ENCODE measurements at places on chromosomes 1 and 21.

- no peak for DNase-seq
These were observed 81.5 kb upstream of the EDEM3 start for GRCh38 chr1:184836141-184836540.

- no peak for DNase-seq
These were observed 63.7 kb downstream of the AJAP1 start for GRCh38 chr1:4718071-4718470.

GRCh38 chr1:15728937-15729657 lies 7.0 kb upstream of the SLC25A34 start:
- no peak for DNase-seq

DNA sequence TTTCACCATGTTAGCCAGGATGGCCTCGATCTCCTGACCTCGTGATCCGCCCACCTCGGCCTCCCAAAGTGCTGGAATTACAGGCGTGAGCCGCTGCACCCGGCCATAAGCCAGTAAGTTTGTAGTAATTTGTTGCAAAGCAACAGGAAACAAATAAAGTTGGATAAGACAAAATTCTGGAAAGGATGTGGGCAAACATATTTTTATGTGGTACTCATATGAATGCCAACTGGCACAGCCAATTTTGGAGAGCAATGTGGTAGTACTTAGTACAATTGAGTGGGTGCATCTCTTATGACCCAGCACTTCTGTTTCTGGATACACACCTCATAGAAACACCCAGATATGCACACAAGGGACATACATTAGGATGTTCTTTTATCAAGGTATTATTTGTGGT lies 8.4 kb upstream of the IL12RB2 start:
- no peak for DNase-seq

- DNase-seq: no peak
These were observed 100.4 kb upstream of the F3 start for GRCh38 chr1:94641990-94642389.

DNA sequence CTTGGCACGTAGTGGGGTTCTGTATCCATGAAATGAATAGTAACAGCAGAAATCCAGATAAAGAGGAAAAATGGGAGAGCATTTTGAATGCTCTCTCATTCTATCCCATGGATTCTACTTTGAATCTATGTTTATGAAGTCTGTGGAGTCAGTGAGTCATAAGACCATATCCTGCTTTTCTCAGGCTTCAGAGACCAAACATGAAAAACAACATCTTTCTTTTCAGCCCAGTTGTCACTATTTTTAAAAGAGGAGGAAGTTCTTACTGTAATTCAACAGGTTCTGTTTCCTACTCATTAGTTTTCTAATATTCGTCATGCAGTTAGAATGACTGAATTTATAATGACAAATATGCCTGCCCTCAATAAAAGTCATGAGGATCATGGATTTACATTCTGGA lies 39.4 kb upstream of the CD55 start:
- no peak for DNase-seq

DNA sequence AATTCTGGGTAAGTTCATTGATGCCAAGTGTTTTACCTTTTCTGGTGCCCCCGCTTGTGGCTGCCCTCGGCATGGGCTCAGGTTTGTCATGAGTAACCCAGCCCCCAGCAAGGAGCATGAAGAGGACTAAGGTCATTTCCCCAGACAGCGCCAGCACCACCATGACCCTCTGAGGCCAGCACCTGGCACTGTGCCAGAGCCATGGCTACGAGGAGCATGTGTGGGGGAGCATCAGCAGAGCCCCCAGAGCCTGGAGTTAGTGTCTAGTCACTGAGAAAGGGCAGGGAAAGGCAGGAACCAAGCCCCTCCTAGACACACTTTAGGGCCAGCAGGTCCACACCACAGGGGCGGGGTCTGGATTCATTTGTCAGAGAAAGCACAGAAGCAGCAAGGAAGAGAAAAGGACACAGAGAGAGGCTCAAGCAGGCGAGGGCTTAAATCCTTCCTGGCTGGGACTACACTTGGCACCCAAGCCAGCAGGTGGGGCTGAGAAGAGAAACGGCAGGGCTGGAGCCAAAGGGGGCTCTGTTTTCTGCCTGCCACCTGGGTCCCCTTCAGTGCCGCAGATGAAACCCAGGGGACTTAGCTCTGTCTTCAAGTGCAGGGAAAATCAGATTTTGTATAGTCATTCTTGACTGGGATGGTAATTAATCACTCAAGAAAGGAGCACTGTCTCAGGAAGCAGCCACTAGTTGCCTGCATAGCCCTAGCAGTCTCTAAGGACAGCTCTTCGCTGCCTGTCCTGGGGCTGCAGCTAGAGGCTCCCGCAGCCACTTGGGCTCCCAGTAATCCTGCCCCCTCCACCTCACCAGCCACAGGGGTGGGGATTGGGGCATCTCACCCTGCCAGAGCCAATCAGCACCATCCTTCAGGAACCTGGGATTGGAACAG lies 79.6 kb upstream of the ZC3H12A start:
- no peak for DNase-seq

- DNase-seq: no peak
These were observed 42.0 kb downstream of the PROX1 start for GRCh38 chr1:214029796-214030195.

DNA sequence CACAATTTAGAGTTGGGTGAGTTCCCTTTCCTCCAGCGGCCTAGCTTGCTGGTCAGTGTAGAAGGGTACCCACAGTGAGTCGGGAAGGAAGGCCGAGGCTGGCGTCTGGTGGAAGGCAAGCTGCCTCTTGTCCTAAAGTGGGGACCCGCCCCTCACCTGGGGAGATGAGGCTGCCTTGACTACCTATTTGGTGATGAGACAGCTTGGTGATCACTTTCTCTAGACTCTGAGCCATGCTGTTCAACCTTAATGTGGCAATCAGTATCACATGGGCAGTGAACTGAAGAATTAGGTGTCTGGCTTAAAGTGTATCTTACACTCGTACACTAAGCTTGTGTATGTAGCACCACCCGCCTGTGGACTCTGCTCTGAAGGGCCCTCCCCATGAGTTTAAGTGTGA lies 100.7 kb downstream of the COLGALT2 start:
- DNase-seq: no peak

DNA sequence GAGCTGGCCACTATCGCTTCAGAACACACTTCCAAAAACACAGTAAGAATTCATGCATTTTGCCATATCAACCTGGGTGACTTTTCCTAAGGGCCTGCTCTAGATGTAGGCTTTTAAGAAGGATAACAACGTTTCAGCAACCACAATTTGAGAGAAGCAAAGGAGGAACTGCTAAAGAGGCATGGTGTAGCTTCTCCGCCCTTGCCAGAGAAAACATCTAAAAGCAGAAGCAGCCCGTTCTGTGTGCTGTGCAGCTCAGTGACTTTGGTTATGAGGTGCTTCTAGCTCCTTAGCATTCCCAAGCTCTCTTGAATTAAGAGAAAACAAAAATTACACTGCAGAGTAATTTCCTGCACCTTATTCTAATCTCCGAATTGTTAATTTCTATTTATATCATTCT lies 2.7 kb downstream of the PER3 start:
- no peak for DNase-seq

- no peak for DNase-seq
These were observed 5.5 kb downstream of the ETS2 start for GRCh38 chr21:38811257-38811656.

GRCh38 chr1:100038660-100039287 lies 69.0 kb downstream of the SLC35A3 start:
- DNase-seq: no peak

DNA sequence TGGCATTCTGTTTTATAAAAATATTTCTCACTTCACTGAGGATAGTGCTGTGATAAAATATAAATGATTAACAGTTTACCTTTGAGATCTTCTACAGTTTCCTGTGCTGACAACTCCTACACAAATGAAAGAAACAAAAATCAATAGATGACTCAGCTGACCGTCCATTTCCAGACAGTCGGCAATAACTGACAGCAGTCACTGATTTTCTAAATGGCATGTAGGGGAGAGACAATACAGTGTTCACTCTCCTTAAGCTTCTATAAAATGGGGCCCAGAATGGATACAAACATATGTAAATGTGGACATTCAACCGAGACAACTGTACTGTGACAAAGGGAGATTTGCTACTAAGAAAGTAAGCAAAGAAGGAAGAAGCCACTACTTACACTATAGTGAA lies 34.3 kb downstream of the PCNX2 start:
- DNase-seq: peak; percentile 11

DNA sequence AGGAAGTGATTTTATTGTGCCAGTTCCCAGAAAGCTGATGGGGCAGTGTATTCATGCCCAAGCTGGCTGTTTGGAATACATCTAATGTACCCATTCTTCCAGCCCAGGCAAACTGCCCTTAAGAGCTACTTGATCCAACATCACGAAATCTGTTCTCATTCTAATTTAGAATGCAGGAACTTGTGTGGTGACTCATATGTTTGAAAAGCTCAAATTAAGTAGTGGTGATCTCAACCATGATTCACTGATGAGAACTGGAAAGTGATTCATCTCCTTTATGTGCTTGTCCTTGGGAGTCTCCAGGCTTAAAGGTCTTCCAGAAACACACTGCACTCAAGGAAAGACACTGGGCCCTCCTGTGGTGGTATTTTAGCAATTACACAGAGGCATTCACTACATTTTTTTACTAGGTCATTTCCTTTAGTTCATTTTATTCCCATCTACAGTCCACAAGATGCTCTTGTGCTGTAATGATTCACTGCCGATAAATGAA lies 65.4 kb downstream of the RPE65 start:
- no peak for DNase-seq

DNA sequence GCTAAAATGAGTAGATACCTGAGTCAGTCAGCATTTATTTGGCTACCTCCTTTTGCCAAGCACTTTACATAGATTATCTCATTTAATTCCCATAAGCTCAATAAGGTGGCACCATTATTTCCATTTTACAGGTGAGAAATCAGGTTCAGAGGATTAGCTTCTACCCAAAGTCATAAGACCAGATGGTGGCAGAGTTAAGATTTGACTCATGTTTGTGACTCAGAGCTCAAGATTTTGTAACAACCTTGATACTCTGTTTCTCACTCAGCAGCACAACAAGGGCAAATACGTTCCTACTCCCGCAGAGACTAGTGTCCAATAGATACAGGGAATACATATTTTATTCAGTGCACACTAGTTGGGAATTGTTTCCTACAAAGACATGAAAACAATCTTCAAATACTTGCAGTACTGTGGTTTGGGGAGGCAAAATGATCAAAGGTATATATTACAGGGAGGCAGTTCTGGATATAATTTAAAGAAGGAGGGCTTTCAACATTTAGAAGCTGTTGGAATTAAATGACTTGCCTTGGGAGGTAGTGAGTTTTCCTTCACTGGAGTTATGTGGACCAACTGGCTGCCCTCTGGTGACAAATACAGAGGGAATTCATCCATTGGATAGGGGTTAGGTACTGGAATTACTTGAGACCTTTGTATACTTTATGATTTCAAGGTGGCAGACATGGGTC lies 3.6 kb downstream of the LEPR start:
- peak; percentile 40 for DNase-seq

DNA sequence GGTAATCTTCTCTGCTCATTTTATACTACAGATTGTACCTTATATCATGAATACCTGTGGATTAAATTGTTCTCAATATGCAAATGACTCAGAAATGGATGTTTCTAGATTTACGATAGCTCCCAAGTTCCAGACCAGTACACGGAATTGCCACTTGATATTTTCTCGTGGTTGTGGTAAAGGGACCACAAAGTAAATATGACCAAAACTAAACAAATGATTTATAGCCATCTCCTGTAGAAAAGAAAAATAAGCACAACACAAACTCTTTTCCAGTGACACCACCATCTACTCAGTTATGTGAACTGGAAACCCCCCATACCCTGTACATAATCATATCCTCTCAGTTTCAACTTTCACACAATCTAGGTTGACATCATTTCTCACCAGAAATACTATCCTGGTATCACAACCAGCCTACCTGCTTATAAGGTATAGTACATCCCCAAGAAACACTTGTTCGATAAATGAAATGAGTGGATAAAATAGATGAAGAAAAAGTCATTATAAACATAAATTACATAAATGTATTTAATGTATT lies 172.3 kb downstream of the ADGRL4 start:
- DNase-seq: no peak

GRCh38 chr1:61967750-61968149 lies 225.5 kb downstream of the PATJ start:
- no peak for DNase-seq

DNA sequence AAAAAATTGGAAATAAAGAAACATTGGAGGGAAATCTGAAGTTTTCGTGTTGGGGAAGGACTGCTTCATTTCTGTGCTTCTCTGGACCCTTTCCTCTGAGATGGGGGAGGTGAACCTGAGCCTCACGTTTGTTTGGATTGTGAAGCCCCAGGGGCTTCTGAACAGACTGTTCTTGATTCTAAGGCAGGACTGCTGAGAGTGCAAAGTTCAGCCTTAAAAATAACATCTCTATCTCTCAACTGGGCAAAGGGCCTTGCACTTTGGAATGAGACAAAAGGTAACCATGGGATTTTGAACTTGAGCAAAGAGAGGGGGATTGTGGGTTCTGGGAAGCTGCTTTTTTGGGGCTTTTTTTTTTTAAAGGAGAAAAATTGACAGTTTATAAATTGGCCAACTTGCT lies 45.0 kb downstream of the GPR88 start:
- no peak for DNase-seq

DNA sequence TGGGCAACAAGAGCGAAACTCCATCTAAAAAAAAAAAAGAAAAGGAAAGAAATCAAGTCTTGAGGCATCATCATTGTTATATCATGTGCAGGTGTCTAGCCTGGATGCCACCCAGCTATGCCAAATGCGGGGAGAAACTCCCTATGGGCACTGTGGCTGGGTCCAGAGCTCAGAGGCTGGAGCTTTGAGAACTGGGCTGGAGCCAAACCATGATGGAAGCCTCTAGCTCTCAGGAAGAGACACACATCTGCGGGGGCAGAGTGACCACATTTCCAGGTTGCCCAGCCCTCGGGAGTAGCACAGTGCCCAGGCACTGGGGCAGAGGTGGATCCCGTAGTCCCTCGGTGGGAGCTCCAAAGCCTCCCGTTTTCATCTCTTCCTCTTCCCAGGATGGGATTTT lies 58.9 kb downstream of the COL18A1 start:
- DNase-seq: no peak

DNA sequence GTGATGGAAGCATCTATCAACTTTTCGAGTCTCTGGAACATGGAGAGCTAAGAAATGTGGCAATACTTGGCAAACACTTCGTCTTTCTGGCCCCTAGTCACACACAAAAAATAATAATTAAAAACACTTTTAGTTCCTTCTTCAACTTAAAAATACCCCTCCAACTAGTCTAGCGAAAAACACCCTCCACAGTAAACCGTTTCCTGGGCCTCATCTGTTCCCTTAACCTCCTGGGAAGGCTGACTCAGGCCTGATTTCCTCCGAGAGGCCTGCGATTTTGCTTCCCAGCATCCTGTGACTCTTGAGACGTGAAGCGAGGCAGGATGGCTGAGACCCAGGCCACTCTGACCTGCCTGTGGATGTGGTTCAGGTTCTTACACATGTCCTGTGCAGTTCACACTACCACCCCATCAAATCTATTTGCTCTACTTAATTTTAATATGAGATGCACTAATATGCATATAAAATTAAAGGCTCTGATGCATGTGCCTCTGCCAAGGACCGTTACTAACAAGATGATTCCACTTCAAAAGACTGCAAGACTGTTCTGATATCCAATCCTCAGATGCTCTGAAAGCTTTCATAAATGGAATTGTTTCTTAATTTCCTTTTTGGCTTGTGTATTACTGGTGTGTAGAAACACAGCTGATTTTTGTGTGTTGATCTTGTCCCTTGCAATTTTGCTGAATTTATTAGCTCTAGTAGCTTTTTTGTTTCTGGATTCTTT lies 3.5 kb downstream of the NAV1 start:
- DNase-seq: no peak

GRCh38 chr21:43781846-43782245 lies 5.7 kb upstream of the CSTB start:
- DNase-seq: no peak

GRCh38 chr1:35592991-35593769 lies 20.1 kb downstream of the TFAP2E start:
- no peak for DNase-seq

Data from GM12878 (cell line).